ENCODE measurements at places on chromosomes 7 and 10. TPM values are rescaled to one million over a fixed set of nuclear protein-coding genes. Genes with fewer than 3 reads are reported as not detected.

DNA sequence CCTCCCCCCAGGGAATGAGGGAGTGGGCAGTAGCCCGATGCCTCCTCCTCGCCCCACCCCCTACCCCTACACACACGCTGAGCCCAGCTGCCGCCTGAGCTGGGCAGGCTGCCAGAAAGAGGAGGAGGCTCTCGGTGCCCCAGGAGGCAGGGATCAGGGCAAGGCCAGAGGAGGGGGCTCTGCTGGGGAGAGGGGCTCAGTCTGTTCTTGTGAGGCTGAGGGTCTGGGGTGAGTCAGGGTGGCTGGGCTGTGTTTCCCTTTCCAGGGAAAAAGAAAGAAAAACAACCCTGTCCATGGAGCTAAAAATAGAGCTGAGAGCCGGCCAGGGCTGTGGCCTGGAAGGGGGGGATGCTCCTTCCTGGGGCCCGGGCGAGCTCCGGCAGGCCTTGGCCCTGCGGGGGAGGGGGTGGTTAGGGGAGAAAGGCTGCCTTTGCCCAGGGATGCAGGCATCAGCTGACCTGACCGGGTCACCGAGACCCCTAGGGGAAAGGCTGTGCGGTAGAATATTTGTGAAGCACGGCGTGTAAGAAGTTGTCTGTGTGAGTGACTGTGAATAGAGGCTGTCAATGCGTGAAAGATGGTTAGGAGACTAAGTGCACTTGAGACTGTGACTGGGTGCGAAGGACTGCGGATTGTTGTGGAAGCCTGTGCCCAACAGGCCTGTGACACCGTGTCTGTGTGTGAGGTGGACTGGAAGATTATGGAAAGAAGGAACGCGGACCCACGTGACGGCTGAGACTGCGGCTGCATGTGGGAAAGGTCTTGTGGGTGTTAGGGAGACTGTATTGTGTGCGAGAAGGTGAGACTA is 1.2 kb upstream of the LZTS2 start:
- H3K36me3 ChIP-seq = peaks cover 6% of the 10 kb centered on the region
- H3K27me3 ChIP-seq = no peaks in the 10 kb centered on the region
- H3K27ac ChIP-seq = peak overlapping the region; percentile 94
- peak overlapping the region; percentile 89 for H3K4me3 ChIP-seq

Gene GNAI1
- total RNA-seq = 32.9 TPM

Gene ADAM8
- 1.7 TPM for total RNA-seq

DNA sequence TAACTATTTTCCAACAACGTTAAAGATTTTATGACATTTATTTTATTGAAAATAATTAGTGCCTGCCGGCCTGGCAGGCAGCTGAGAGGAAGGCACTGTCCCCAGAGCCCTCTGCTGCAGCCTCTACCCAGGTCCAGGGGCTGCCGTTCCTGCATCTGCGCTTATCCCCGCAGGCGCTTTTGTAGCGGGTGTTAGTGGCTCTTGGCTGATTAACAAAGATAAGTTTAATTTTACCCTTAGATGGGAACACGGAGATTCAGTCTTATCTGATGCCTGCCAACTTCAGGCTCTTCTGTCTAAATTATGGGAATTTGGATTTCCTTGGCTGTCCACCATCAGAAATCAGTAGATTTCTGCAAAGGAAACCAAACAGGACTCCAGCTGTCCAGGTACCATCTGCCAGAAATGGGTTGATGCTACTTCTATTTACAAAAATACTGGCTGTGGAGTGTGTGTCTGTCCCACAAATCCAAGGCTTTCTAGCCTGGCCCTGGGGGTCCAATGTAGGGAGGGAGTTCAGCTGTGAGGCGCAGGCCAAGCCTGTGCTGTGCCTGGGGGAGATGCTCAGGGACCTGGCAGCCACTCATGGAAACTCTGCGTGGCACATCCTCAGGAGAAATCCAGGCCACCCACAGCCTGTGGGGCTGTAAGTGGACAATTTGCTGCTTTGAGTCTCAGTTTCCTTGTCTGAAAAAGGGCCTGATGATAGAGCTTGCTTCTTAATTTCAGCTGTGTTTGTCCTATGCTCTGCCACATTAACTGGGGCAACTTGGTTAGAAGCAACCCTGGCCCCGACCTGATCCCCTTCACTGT is 62.0 kb upstream of the IGFBP3 start:
- no peaks in the 10 kb centered on the region for H3K36me3 ChIP-seq
- H3K4me1 ChIP-seq = peaks cover 25% of the 10 kb centered on the region
- no peak overlapping the region for H3K4me3 ChIP-seq
- no peak for DNase-seq
- no peaks in the 10 kb centered on the region for H3K27me3 ChIP-seq

Gene MINDY4
- total RNA-seq = 3.8 TPM

- H3K36me3 ChIP-seq = no peaks in the 10 kb centered on the region
- H3K27ac ChIP-seq = no peak overlapping the region
- H3K27me3 ChIP-seq = no peaks in the 10 kb centered on the region
- no peak for DNase-seq
Observed at GRCh38 chr10:1569208-1569607, 168.1 kb downstream of the ADARB2 start.

DNA sequence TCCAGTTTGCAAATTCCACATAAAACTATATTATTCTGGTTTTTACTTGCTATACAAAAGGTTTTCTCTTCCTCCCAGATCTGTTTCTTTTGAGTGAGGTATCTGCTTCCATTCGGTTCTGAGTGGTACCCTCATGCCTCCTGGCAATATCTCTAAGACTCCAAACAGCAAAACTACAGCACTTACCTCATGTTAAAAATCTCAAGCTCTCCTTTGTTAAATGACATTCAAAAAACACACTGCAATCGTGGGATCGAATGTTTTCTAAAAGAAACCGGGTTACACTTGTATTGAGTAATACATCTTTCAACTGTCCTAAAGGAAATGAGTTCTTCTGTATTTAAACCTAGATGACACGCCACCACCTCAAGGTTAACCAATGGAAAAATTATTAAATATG is 11.1 kb downstream of the YWHAG start:
- peaks cover 27% of the 10 kb centered on the region for H3K4me1 ChIP-seq
- no peaks in the 10 kb centered on the region for H3K27me3 ChIP-seq
- no peak for DNase-seq
- H3K4me3 ChIP-seq = no peak overlapping the region

DNA sequence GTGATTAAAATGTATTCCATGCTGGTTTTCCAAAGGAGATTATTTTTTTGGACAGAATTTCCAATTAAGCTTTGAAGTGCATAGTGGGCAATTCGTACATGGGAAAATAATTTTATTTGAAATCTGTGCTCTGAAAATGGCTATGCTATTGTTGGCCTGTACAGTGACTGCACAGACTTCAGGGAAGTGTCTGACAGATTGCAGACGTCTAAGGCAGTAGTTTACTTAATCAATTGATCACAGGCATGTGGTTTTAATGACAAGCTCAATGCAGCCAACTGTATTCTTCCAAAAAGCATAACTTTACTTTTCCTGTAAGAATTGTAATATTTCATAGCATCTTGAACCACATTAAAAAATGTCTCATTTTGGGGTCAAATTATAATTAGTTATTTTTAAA is 102.0 kb downstream of the SEMA3C start:
- H3K36me3 ChIP-seq = peaks cover 8% of the 10 kb centered on the region
- no peaks in the 10 kb centered on the region for H3K27me3 ChIP-seq
- H3K4me1 ChIP-seq = no peaks in the 10 kb centered on the region
- no peak for DNase-seq
- H3K27ac ChIP-seq = no peak overlapping the region
- no peak overlapping the region for H3K4me3 ChIP-seq

Gene PRRT4
- total RNA-seq = 0.62 TPM

DNA sequence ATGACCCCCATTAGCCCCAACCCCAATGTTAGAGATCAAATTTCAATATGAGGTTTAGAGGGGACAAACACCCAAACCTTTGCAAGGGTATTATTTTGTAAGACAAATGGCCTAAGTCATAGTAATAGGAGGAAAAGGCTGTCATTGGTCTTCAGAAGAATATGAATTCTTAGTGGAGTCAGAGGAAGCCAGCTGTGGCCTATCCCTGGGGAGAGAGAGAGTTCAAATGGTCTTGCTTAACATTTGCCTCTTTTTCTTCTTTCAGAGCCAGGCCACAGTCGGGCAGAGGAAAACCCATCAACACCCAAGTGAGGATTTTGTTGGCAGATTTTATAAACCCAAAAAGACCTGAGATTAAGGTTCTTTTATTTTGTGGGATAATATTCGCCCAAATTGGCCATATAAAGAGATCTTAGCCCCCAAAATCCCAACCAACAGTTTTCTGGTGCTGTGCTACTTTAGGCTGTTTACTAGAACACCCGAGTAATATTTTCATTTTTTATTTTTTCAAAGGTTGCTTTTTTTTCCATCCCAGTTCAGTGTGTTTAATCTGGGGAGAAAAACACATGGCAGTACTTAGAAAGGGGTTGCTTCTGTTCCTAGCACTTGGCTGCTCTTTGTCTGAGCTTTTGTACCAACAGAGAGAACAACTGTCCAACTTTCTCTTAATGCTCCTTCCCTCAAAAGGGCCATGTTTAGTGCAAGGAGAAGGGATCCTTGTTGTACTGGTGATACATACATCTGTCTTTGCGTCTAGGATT is 26.8 kb upstream of the ARMC3 start:
- H3K36me3 ChIP-seq = no peaks in the 10 kb centered on the region
- DNase-seq = no peak
- no peaks in the 10 kb centered on the region for H3K4me1 ChIP-seq
- H3K4me3 ChIP-seq = no peak overlapping the region

- no peaks in the 10 kb centered on the region for H3K36me3 ChIP-seq
- H3K4me3 ChIP-seq = no peak overlapping the region
- H3K27me3 ChIP-seq = peaks cover 2% of the 10 kb centered on the region
- H3K4me1 ChIP-seq = peaks cover 14% of the 10 kb centered on the region
- DNase-seq = no peak
Observed at GRCh38 chr10:119268871-119269506, 61.6 kb downstream of the GRK5 start.

Gene SLC16A12
- total RNA-seq = 0.31 TPM

- no peak overlapping the region for H3K4me3 ChIP-seq
- H3K27ac ChIP-seq = no peak overlapping the region
- no peak for DNase-seq
- no peaks in the 10 kb centered on the region for H3K36me3 ChIP-seq
Observed at GRCh38 chr10:43866712-43867111, 218.0 kb upstream of the ZNF32 start.

DNA sequence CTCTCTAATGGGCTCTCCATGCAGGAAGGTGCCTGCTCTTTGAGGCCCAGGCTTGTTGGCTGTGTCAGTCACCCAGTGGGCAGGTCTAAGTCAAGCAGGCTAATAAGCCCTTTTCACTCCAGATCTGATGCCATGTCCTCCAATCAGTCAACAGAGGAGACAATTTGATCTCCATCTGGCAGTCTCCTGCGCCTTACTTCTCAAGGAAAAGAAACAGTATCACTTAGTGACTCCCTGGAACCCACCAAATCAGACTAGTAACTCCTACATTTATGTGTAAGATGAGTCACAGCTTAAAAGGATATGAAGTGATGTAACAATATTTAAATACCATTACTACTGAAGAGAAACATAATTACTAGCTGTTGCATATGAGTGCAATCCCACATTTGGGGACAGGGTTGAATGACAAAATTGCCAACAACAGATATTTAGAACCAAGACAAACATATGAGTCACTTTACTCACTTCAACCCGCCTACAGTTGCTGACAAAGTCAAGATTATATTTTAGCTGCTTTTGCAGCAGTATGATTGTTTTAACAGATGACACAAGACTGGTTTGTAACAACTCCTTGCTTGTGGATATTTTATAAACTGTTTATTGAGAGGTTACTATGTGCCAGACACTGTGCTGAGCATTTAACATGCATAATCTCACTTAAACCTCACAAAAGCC is 72.1 kb downstream of the USP6NL start:
- peak; percentile 64 for DNase-seq
- H3K4me1 ChIP-seq = peaks cover 14% of the 10 kb centered on the region
- H3K36me3 ChIP-seq = no peaks in the 10 kb centered on the region
- H3K27me3 ChIP-seq = no peaks in the 10 kb centered on the region
- no peak overlapping the region for H3K27ac ChIP-seq
- no peak overlapping the region for H3K4me3 ChIP-seq

Gene MALSU1
- total RNA-seq = 55.9 TPM

GRCh38 chr10:28149746-28150145 is 150.9 kb upstream of the ODAD2 start:
- no peak overlapping the region for H3K27ac ChIP-seq
- no peaks in the 10 kb centered on the region for H3K4me1 ChIP-seq
- H3K4me3 ChIP-seq = no peak overlapping the region
- no peaks in the 10 kb centered on the region for H3K36me3 ChIP-seq
- no peaks in the 10 kb centered on the region for H3K27me3 ChIP-seq

DNA sequence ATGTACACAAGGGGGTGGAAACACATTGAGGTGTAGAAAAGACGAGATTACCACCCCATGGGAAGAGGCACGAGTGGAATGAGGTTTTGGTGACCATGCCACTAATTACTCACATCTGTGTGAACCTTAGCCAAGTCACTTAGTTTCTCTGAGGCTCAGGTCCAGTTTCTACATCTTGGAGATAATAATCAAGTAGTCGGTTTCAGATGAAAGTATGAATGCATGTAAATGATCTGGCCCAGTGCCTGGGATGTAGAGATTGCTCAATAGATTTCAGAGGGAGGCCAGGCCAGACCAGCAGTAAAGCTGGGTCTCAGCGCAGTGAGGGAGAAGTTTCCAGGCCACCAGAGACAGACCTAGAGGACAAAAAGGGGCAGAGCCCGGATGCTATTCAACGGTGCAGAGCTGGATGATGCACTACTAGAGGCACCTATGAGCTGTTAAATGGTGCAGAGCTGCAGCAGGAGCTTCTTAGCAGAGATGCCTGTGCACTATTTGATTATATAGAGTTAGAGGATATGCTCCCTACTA is 725.1 kb downstream of the GRID1 start:
- peaks cover 28% of the 10 kb centered on the region for H3K4me1 ChIP-seq
- no peaks in the 10 kb centered on the region for H3K27me3 ChIP-seq
- no peaks in the 10 kb centered on the region for H3K36me3 ChIP-seq

GRCh38 chr7:155324012-155324917 is 26.6 kb downstream of the INSIG1 start:
- H3K27ac ChIP-seq = no peak overlapping the region
- H3K27me3 ChIP-seq = peaks cover 3% of the 10 kb centered on the region
- no peak overlapping the region for H3K4me3 ChIP-seq
- no peaks in the 10 kb centered on the region for H3K36me3 ChIP-seq

- no peak overlapping the region for H3K4me3 ChIP-seq
- no peaks in the 10 kb centered on the region for H3K4me1 ChIP-seq
- no peak overlapping the region for H3K27ac ChIP-seq
- DNase-seq = peak; percentile 12
- no peaks in the 10 kb centered on the region for H3K36me3 ChIP-seq
Observed at GRCh38 chr7:17097668-17098297, 200.7 kb upstream of the AHR start.

DNA sequence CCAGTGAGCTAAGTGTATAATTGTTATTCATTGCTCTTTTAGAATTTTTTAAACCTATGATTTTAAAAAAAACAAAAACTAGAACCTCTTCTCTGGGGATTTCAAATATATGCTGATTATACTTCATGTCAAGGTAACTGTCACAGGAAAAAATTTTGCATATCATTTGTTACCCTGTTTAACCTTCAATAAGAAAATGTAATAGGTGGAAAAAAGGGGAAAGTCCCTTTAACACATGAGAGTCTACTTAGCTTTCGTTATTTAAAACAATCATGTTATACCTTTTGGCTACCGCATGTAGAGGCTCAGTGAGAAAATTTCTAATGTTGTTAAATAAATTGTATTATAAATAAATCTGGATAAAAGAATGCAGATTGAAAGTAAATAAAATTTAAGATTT is 190.1 kb upstream of the AKR1E2 start:
- no peak overlapping the region for H3K4me3 ChIP-seq
- H3K36me3 ChIP-seq = no peaks in the 10 kb centered on the region
- DNase-seq = no peak
- no peaks in the 10 kb centered on the region for H3K4me1 ChIP-seq
- H3K27me3 ChIP-seq = no peaks in the 10 kb centered on the region
